T-cell (primary cell): ENCODE measurements at places on chromosomes 3 and 15.

- no peak for DNase-seq
Observed at GRCh38 chr3:14872706-14873105, 53.9 kb downstream of the FGD5 start.

- no peak for DNase-seq
Observed at GRCh38 chr3:141539431-141540187, 52.8 kb downstream of the RASA2 start.

DNA sequence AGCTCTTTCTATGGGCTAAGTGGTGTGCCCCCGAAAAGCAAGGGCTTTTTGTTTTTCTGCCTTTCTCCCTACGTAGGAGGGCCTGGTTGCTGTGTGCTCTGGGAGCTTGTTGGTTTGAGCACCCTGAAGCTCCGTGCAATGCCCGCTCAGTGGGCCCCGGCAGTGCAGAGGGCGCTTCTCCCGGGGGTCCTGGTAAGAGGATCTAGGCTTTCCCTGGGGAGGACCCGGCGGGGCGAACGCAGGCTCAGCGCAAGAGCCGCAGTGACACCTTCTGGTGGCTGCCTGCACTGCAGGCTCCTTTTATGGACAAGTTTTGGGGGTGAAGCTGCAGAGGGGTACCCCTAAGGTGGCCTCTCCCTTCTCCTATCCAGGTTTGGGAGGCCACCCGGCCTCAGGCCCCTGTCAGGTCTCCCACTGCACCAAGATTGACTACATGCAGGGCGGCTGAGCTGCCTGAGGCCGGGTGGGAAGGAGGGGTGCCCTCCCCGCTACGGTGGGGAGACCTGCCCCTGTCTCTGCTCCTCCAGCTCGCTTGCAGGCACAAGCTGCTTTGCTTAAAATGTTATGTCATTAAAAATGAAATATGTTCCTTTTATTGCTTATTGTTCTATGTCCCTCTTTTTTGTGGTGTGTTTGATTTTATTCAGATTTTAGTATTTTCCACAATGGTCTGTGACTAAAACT lies 387.9 kb downstream of the GABRG3 start:
- no peak for DNase-seq

- no peak for DNase-seq
Observed at GRCh38 chr3:21055015-21055414, 696.0 kb downstream of the ZNF385D start.

GRCh38 chr3:58627570-58627885 lies 39.0 kb downstream of the FAM3D start:
- no peak for DNase-seq

DNA sequence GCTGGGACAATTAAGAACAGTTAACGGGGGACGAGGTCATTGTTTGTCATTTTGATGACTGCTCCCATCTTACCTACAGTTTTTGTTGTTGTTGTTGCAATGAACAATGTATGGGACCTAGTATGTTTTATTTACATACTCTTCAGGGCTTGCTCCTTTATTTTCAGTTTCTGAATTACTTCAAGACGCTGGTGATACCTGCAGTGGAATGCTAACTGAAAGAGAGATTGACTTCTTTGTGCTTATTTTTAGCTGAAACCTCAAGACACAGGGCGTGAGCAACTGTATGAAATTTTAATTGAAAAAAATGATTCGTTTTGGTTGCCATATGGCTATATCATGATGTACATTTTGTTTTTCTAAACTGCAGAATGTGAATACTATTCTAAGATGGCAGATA lies 297.9 kb downstream of the EDEM1 start:
- DNase-seq: no peak
